ENCODE measurements at places on chromosomes 2 and 18.
A peak's percentile ranks its signal among the peaks of the same experiment; 100 is the strongest.

DNA sequence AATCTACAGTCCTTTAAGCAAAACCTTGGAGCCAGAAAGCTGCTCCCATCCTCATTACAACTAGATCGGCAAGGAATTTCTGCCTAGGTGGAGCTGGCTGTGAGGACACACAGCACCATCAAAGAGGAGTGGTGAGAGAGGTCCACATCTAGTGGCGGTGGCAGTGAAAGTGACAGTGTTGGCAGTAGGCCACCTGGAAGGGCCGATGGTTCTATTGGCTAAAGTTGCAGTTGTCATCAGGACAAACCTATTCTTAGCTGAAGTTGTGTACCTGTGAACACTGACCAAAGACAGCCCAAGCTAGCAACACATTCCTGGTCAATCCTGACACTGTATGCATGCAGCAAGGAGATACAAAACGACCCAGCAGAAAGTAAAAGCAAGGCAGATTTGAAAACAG lies 218.1 kb upstream of the CHAC2 start:
- no peak for DNase-seq

DNA sequence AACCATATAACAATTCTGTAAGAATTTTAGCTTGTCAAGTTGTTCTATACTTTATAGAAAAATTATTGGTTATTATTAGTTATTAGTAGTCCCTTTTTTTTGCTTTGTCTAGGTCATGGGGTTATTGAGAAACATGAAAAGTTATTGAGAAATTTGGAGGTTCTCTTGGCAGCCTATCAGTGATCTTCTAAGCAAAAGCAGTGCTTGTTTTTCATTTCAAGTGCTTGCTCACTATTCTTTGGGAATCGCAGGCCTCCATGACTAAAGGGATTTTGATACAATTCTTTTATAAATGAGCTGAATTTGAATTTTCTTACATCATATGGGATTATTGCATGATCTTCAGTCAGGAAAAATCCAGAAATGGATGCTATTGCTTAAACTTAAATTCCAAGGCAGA lies 25.8 kb downstream of the PLEKHA3 start:
- DNase-seq, result no peak

GRCh38 chr2:171523088-171524017 lies 1.1 kb downstream of the CYBRD1 start:
- peak; percentile 81 for DNase-seq

- no peak for DNase-seq
Observed at GRCh38 chr2:234770031-234770506, 181.7 kb upstream of the SH3BP4 start.

- DNase-seq, result no peak
Observed at GRCh38 chr2:99032001-99032400, 96.0 kb upstream of the CRACDL start.

GRCh38 chr2:143183804-143184463 lies 54.7 kb downstream of the ARHGAP15 start:
- DNase-seq, result no peak

DNA sequence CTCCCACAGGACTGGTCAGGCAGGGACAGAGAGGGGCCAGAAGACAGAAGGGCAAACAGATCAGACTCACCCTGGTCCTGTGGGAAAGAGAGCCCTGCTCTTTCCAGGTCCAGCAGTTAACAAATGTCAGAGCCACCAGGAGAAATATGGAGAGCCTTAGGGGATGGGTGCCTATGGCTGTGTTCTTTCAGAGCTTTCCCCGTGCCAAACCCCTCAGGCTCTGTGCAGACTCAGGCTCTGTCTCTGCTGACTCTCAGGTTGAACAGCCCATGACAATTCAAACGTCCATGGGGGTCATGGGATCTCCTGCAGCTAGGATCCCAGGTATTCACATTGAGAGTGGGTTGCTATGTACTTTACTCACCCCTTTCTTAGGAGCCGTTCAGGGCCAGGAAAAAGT lies 120.8 kb upstream of the ERBB4 start:
- DNase-seq, result no peak

GRCh38 chr18:58800582-58800981 lies 64.1 kb upstream of the ZNF532 start:
- no peak for DNase-seq

DNA sequence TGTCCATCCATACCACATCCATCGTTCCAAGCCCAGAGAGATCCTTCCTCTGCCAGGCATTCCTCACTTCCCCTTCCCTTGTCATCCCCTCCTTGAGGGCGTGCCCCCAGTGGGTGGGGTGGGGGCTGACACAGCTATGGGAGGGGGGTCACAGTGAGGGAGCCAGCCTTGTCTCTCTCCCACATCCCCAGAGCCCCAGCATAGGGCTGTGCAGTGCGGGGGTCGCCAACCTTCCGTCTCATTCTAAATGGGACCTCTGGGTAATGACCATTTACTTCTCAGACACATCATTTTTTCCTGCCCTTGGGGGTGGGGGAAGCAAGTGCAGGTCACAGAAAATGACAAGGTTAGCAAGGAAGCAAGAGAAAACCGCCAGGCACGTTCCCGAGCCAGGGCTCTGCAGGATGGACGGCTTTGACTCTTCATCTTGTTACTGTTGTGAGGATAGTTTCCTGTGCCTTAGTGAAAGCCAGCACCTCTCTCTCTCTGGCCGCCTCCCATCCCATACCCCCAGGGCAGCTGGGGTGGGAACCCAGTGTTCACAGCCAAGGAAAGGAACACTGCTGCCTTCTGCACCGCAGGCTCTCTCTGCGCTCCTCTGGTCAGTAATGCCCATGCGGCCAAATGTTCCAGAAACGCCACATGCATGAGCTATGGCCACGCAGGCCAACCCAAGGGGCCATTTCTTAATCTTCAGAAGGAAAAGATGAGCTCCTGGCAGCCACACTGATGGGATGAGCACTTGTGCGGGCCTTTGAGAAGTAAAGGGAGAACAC lies 22.7 kb upstream of the OTOS start:
- no peak for DNase-seq

GRCh38 chr2:166592750-166593149 lies 98.7 kb upstream of the SCN7A start:
- no peak for DNase-seq

DNA sequence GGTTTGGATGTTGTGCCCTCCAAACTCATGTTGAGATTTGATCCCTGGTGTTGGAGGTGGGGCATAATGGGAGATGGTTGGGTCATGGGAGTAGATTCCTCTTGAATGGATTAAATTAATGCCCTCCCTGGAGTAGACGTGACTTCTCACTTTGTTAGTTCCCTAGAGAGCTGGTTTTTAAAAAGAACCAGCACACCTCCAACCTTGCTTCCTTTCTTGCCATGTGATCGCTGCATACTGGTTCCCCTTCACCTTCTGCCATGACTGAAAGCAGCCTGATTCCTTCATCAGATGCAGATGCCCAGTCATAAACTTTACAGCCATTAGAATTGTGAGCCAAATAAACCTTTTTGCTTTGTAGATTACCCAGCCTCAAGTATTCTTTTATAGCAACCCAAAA lies 21.7 kb downstream of the MTA3 start:
- no peak for DNase-seq

DNA sequence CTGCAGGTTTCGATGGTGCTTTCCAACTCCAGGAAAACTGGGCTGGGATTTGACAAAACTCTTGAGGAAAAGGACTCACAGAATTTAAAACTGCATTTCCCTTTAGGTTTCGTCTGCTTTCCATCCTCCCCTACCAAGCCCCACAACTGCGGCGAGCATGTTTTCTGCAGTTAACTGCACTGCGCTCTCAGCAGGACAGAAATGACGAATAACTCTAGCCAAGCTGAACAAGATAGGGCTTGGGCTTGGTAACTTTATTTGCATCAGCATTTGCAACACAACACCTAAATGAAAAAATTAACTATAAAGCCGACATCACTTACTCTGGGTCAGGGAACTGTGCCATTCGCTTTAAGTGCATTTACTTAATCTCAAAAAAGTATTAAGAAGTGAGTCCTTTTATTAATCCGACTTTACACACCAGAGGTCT lies 669 bp upstream of the PIKFYVE start:
- no peak for DNase-seq

DNA sequence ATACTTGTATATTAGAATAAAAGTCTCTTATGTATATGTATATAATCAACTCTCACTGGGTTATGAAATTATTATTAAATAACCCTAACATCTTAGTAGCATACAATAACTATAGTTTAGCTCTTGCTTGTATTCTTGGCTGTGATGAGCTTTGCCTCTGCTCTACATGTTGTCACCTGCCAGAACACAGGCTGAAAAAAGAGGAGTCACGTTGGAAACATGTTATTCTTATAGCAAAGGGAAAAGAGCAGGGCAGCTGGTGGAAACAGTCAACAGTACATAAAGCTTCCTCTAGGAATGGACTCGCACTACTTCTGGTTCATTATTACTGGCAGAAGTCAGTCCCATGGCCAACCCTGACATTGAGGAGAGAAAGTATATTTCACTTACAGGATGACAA lies 362.0 kb upstream of the KYNU start:
- DNase-seq, result no peak

- no peak for DNase-seq
Observed at GRCh38 chr2:129491308-129491707, 488.2 kb upstream of the RAB6C start.

GRCh38 chr2:207692206-207693065 lies 19.0 kb upstream of the CCNYL1 start:
- peak; percentile 69 for DNase-seq

- DNase-seq, result no peak
Observed at GRCh38 chr2:102621630-102622029, 2.3 kb downstream of the SLC9A2 start.

- no peak for DNase-seq
Observed at GRCh38 chr2:130729322-130730299, 741 bp downstream of the GPR148 start.

- DNase-seq, result no peak
Observed at GRCh38 chr2:10413991-10414451, 34.1 kb downstream of the ODC1 start.

DNA sequence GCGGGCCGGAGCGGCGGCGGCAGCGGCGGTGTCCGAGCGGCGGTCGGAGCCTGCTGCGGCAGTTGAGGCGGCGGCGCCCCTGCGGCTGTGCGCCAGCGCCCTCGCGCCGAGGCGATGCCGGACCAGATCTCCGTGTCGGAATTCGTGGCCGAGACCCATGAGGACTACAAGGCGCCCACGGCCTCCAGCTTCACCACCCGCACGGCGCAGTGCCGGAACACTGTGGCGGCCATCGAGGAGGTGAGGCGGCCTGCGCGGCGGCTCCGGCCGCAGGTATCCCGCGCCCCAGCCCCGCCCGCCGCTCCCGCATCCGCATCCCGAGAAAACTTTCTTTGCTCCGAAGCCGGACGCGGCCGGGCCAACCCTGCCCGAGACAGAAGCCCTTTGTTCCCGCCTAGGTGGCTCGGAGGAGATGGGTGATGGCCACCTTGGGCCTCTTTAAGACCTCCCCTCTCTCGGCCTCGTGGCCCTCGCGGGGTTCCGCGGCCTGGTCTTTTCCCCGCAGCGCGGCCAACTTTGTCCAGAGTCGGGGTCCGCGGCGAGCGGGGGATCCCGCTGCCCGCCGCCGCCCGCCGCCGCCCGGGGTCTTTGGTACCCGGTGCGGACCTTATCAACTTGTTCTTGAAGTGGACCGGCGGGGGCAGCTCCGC lies 504 bp downstream of the ASAP2 start:
- no peak for DNase-seq

GRCh38 chr2:10889651-10890215 lies 22.0 kb upstream of the KCNF1 start:
- no peak for DNase-seq

DNA sequence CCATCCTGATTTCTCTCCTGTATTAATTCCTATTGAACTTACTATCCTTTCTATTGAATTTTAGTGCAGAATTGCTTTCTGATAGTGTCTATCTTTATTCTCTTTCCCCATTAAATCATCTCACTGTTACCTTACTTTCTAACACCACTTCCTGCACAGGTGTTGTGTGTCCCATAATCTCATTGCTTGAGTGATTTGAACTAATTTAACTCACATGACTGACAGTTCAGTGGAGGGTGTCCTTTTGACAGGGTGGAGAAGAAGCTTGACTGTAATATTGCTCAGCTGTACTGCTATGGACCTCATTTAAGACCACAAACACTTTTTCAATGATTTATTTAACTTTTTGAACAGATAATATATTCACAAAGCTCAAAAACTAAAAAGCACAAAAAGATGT lies 211.8 kb downstream of the NRXN1 start:
- no peak for DNase-seq

- no peak for DNase-seq
Observed at GRCh38 chr2:196289000-196289399, 117.6 kb upstream of the STK17B start.

GRCh38 chr18:56445422-56445821 lies 193.0 kb downstream of the TXNL1 start:
- no peak for DNase-seq

- DNase-seq, result no peak
Observed at GRCh38 chr2:1925928-1926327, 181.6 kb upstream of the PXDN start.

- no peak for DNase-seq
Observed at GRCh38 chr18:55243255-55243654, 284.0 kb upstream of the CCDC68 start.

All from H9 (cell line).